ENCODE measurements at places on chromosomes 7 and 10.

- no peak for DNase-seq
Measured at GRCh38 chr7:24409431-24410024, 125.5 kb downstream of the NPY start.

- DNase-seq = no peak
Measured at GRCh38 chr10:108560488-108560887, 1362.8 kb downstream of the XPNPEP1 start.

DNA sequence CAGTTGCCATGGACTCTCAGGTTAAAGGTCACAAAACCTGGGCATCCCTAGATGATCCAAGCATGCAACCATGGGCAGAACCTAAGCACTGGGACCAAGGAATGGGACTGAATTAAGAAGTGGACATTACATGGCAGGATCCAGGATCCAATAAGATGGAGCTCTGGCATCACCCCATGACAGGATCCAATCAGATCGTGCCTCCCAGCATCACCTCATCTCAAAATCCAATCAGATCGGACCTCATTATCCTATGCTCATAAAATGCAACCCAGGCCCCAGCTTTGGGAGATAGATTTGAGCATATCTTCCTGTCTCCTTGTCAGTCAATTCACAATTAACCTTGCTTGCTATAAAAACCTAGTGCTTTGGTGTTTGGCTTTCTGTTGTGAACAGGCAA is 616.1 kb downstream of the PARD3 start:
- no peak for DNase-seq

DNA sequence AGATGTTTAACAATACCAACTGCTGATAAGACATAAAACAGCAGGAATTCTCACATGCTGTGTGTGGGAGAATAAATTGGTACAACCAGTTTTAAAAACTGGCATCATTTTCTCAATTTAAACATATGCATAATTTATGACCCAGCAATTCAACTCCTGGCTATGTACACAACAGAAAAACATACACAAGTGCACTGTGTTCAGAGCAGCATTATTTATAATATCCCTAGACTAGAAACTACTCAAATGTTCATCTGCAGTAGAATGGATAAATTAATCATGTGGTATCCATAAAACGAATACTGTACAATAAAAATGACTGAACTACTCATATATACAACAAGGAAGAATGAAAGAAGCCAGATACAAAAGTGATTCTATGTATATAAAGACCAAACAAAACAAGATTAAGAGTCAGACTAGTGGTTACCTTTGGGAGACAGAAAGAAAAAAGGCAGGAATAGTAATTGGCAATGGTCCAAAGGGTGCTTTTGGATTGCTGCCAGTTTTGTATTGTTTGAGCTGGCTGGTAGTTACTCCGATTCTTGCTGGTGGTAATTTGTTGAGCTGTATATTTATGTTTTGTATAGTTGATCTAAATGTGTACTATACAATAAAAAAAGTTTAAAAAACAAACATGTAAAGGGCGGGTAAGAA is 306.0 kb downstream of the TFEC start:
- no peak for DNase-seq

GRCh38 chr10:128047351-128047750 is 78.9 kb downstream of the MKI67 start:
- DNase-seq = no peak
